Fibroblast of upper back skin (primary cell): ENCODE measurements at places on chromosomes 6 and 20.

DNA sequence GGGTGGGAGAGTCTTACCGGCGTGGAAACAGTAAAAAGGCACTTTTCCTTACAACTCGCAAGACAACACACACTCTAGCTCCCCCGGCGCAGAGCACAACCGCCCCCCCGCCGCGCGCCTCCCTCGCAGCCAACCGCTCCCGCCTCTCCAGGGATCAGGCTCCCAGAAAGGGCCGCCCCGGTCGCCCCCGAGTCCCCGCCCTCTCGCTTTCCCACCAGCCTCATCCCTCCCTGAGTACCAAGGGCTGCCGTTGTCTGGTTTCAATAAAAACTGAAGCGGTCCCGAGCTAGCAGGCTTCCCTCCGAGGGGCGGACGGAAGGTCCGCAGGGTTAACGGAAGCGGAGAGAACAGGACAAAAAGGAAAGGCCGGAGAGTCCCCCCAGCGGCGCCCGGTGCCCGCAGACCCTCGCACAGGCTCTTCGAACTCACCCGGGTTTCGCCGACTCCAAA is 804 bp downstream of the ELOVL5 start:
- DNase-seq: peak; percentile 71

GRCh38 chr20:44644667-44645131 is 6.8 kb downstream of the ADA start:
- no peak for DNase-seq

- no peak for DNase-seq
Measured at GRCh38 chr20:37243937-37244571, 17.6 kb downstream of the GHRH start.

DNA sequence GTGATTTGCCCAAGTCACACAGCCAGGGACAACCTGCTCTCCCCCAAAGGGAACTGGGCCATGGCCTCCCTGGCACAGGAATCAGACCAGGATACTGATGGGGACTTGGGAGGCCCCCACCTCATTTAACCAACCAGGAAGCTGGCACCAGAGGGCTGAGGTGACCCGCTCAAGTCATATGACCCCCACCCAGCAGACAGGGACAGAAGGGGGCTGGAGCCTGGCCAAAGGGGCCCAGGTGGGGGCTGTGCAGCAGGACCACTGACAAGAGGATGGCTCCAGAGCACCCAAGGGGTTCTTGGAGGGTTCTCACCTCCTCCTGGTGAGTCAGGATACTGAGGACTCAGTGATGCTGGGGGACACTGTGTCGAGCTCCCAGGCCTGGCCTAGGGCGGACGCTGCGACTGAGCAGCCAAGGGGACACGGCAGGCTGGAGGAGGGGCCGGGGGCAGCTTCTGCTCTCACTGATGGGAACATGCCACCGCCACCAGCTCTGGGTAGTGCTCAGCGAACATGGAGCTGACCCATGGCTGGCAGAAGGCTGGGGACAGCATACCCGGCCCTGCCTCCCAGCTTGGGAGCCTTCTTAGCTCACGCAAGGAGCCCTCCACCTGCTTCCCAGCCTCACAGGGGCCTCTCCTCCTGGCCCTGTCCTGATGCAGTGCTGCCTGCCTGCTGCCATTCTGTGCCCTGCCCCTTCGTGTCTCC is 1.2 kb downstream of the CST7 start:
- no peak for DNase-seq

DNA sequence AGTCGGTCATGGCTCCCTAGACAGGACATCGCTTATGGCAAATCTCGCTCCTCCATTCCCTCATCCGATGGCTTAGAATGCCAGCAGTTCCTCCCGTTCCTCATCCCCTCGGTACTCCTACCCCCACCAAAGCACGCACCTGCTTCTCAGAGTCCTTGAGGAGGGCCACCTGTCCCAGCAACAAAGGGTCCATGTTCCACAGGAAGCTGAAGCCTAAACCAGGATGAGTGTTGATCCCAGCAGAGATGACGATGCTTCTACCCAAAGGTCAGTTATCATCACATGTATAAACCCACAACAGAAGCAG is 111.2 kb downstream of the THBS2 start:
- no peak for DNase-seq

- no peak for DNase-seq
Measured at GRCh38 chr6:89966228-89966544, 71.9 kb downstream of the GJA10 start.

DNA sequence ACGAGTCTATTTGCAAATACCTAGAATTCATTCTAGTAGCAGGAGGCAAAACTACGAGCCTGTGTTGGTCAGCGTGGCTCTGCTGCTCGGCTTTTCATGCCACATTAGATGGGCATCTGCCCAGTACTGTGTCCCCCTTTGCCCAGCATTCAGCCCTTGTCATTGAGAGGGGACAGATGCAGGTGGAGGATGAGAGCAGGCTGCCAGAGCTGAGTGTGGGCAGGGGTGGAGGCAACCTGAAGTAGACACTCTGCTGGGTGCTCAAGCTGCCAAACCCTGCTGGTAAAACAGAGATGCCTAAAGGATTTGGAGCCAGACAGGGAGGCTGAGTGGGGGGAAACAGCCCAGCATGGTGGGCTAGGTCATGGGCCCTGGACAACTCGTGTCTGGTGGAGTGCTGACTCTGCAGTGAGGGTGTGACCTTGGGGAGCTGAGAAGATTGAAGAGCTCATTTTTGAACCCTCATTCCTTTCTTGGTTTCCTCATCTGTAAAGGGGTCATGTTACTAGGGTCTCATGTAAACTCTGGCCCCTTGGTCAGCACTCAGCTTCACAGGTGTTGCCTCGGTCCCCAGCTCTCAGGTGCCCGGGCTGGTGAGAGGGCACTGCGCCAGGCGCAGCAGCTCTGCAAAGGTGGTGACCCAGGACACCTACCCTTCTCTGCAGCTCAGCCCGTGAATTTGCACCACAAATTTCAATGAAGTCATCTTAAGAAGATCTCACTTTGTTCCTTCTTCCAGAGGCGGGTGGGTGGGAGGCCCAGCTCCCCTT is 64.2 kb upstream of the BHLHE23 start:
- no peak for DNase-seq

DNA sequence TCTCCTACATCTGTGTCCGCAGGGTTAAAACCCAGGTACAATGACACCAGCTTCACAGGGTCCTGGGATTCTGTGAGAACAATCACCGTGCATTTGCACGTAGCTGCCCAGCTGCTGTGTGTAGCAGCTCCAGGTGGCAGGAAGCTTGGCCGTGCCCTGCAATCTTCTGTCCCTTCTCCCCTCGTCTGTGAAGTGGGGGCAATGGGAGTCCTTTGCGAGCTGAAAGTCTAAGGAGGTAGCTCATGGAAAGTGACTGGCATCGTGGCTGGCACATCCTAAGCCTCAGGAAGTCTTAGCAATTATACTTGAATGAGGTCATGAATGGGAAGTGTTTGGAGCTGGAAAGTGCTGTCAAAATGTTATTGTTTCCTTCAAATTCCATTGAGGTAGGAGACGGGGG is 137.1 kb downstream of the SMOC2 start:
- no peak for DNase-seq

DNA sequence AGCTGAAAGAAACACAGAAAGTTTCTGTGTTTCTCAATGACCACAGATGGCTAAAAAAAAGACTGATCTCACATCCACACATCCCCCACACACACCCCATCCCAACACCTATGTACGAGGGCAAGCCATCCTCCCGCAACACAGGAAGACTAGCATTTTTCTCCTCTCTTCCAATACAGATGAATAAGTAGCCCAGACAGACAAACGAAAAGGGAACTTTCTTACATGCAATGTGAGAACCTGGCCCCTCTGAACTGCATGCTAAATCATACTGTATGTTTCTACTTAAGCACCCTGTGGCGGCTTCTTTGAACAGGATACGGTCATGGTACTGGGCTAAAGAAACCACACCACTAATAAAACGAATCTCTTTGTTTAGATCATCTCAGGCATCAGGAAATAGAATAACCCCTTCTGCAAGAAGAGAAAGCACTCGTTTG is 116.2 kb downstream of the GMDS start:
- no peak for DNase-seq

GRCh38 chr6:2171728-2172127 is 73.7 kb downstream of the GMDS start:
- DNase-seq: no peak

- peak; percentile 52 for DNase-seq
Measured at GRCh38 chr20:2955257-2955970, 82.1 kb downstream of the PTPRA start.

DNA sequence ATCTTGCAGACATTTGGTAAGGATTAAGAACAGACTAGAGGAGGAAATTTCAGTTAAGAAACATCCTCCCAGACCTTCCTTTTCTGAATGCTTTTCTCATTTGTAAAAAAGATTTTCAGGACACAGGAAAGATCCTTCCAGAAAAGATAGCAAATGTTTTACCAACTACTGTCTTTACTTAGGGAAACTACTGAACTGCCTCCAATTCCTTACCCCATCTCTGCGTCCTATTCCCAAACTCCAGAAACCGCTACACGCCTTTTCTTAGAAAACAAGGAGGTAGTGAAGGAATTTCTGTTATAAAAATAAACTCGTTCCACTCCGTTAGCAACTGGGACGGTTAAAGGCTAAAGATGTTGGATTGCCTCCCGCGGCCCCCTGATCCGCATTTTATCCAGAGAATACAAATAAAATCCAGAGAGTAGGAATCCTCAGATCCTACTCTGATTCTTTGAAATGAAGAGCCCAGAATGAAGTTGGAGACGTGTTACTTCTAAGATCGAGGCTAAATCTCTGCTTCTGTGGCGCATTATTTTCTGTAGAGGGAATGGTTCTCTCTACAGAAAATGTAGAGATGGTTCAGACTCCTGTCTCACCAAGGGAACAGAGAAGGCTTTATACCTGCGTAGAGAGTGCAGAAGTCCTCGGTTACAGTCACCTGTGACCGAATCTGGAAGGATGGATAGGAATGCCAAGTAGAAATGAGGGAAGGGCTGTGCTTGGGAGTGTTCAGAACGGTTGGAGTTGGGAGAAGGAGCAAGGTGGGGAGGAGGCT is 133.0 kb downstream of the GPX5 start:
- peak; percentile 3 for DNase-seq

- DNase-seq: no peak
Measured at GRCh38 chr6:167786853-167787675, 39.6 kb upstream of the AFDN start.

- DNase-seq: peak; percentile 96
Measured at GRCh38 chr6:14035071-14035847, 82.3 kb upstream of the CD83 start.

DNA sequence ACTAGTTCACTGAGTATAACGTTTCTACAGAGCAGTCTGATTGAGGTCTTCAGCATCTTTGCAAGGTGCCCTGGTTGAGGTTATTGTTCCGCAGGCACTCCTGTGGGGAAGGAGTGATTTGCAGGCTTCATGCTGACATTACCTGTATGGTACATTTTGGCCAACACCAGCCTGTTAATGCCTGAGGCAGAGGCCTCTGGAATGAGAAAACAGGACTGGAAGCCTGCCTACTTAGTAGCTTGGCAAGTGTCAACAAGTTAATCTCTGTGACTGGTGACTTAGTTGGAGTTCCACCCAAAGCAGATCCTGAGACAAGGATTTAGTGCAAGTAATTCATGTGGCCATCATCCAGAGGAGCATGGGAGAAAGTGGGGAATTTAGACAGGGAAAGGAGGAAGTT is 24.6 kb downstream of the MAS1 start:
- DNase-seq: no peak

- peak; percentile 39 for DNase-seq
Measured at GRCh38 chr20:47878601-47879027, 93.3 kb upstream of the SULF2 start.

DNA sequence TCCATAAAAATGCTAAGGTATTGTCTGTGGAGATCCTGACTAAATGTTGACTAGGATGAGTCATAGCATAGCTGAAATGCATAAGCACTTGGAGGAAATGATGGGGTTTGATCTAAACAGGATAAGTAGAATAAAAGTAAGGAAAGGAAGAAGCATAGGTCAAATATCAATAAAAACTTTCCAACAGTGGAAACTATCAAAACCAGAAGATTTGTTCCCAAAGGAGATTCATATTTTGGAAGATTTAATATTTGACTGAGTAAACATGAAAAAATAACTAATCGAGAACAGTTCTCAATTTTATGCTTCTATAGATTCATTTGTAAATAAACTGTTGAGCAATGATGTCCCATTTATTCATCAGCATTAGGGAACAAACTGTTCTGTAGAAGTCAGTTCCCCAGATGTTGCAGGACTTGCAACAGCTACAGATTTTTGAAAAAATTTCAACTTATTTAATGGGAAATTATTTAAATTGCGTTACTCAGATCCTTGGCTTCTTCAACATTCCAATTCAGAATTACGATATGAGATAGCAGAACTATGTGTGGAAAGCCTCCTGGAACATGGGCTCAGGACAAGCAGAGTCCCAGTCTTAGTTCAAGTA is 133.7 kb upstream of the TBX18 start:
- peak; percentile 63 for DNase-seq

DNA sequence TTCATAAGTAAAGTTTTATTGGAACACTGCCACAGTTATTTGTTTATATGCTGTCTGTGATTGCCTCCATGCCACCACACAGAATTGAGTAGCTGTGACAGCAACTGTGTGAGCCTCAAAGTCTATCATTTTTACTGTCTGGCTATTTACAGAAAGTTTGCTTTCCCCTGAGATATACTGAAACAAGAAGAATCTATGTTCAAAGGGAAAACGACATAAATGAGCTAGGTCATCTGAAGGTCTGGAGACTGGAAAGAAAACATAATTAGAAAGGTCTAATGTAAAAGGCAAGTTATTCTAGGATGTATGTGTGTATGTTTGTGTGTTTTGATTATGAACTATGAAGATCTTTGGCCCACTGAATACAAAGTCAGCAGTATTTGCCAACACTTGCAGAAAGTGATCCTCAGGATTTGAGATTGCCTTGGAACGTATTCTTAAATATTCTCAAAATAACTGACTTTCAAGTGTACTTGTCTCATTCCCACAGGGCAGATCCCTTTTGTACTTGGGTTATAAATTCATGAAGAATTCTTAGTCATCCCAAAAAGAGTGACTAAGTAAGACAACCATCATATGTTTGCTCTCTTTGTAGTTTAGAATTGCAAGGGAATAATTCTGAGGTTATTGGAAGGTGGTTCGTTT is 677.7 kb downstream of the DOK5 start:
- DNase-seq: peak; percentile 66

DNA sequence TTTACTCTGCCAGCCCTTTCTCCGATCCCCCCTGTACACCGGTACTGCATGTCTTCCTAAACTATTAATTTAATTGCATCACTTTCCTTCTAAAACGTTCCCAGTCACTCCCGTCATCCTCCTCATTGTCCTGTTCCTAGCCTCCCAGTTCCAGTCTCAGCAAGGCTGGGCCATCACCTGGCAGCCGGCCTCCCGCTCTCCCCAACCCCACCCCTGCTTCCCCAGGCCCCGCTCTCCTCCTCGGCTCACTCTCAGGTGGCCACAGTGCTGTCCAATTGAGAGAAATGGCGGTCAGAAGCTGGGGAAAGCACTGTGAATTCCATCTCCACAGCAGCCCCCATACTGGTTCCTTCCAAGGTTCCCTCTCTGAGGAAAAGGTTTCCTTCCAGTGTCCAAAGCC is 8.9 kb downstream of the PDE10A start:
- no peak for DNase-seq

- no peak for DNase-seq
Measured at GRCh38 chr6:44062771-44063560, 64.3 kb downstream of the MRPL14 start.

DNA sequence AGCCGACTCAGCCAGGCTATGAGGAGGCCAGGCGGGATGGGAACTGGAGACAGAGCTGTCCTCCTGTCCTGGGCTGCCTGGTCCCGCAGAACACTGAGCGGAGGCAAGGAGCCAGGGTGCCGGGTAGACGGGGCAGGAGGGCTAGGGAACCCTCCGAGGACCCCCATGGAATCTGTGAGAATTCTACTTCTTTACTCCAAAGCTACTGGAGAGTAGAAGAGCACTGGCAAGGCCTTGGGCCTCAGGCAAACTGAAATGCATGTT is 14.9 kb downstream of the DACT2 start:
- DNase-seq: no peak

- DNase-seq: no peak
Measured at GRCh38 chr6:89284963-89285735, 29.9 kb downstream of the GABRR2 start.
